Stomach (tissue), 19 donors: ENCODE measurements at places on chromosomes 3 and 15. TPM values are rescaled to one million over a fixed set of nuclear protein-coding genes. Genes with fewer than 3 reads are reported as not detected.

The SLITRK3 gene
- polyA plus RNA-seq, result 0.06 TPM

The LDHAL6B gene
- polyA plus RNA-seq, result not detected

The MLF1 gene
- polyA plus RNA-seq, result 18.6 TPM

The SLC12A8 gene
- polyA plus RNA-seq, result 3.1 TPM

The SLC27A2 gene
- polyA plus RNA-seq, result 0.61 TPM

The GAP43 gene
- 1.00 TPM for polyA plus RNA-seq

The SLC4A7 gene
- 1.6 TPM for polyA plus RNA-seq

The FMN1 gene
- 4.1 TPM for polyA plus RNA-seq

The ATP13A3 gene
- 11.9 TPM for polyA plus RNA-seq

The SLCO3A1 gene
- polyA plus RNA-seq, result 10.7 TPM

The ARNT2 gene
- 1.1 TPM for polyA plus RNA-seq

The OXTR gene
- not detected for polyA plus RNA-seq

The GPR176 gene
- polyA plus RNA-seq, result 0.65 TPM

The SAMD7 gene
- not detected for polyA plus RNA-seq

The MOBP gene
- polyA plus RNA-seq, result not detected

The DLG1 gene
- polyA plus RNA-seq, result 26.9 TPM

The MAPKAPK3 gene
- polyA plus RNA-seq, result 21.5 TPM

The VIPR1 gene
- 3.1 TPM for polyA plus RNA-seq

The PLCL2 gene
- polyA plus RNA-seq, result 5.8 TPM

The HERC2 gene
- 11.5 TPM for polyA plus RNA-seq

The LMCD1 gene
- 60.2 TPM for polyA plus RNA-seq

The C3orf85 gene
- not detected for polyA plus RNA-seq

The ECE2 gene
- not detected for polyA plus RNA-seq

The CLDN16 gene
- 0.10 TPM for polyA plus RNA-seq

The TTLL13 gene
- not detected for polyA plus RNA-seq

The FSTL1 gene
- 15.8 TPM for polyA plus RNA-seq

The EFHB gene
- not detected for polyA plus RNA-seq

The CAMP gene
- polyA plus RNA-seq, result 0.87 TPM

The SLC15A2 gene
- polyA plus RNA-seq, result 0.44 TPM

The IMPDH2 gene
- polyA plus RNA-seq, result 156 TPM

The FAN1 gene
- polyA plus RNA-seq, result 9.4 TPM

The GPR62 gene
- 0.25 TPM for polyA plus RNA-seq

The LRRC3B gene
- 0.44 TPM for polyA plus RNA-seq

The CGNL1 gene
- polyA plus RNA-seq, result 8.2 TPM

The GREM1 gene
- 22.2 TPM for polyA plus RNA-seq

The SYNPR gene
- 0.31 TPM for polyA plus RNA-seq

The GOLGA8J gene
- polyA plus RNA-seq, result not detected

The C15orf39 gene
- 7.2 TPM for polyA plus RNA-seq

The DIPK2A gene
- 4.0 TPM for polyA plus RNA-seq

The CYP1A2 gene
- not detected for polyA plus RNA-seq

The NGLY1 gene
- polyA plus RNA-seq, result 20.2 TPM

The P2RY13 gene
- polyA plus RNA-seq, result 0.61 TPM

The SERPINI2 gene
- not detected for polyA plus RNA-seq

The CCR3 gene
- not detected for polyA plus RNA-seq

The DMXL2 gene
- polyA plus RNA-seq, result 4.9 TPM

The CLEC3B gene
- polyA plus RNA-seq, result 16.7 TPM

The GPR15 gene
- not detected for polyA plus RNA-seq
